ENCODE measurements at places on chromosomes 1 and 21.

GRCh38 chr1:10638559-10639005, 157.9 kb downstream of the CASZ1 start:
- no peak for DNase-seq

DNA sequence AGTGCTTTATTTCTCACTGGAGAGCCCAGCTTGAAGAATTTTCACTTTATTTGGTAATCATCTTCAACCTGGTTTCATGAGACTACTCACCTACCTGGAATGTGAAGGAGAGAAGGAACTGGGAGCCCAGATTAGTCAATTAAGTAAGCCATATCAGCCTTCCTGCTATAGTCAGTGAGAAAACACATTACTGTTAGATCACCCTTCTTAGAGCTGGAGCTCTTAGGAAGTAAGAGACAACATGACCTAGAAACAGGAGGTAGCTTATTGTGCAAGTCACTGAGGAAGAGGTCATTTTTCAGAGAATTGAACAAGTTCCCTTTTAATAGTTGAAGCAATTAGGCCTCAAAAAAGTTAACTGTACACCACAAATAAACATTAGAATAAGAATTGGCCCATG, 49.2 kb upstream of the TEKT2 start:
- no peak for DNase-seq

DNA sequence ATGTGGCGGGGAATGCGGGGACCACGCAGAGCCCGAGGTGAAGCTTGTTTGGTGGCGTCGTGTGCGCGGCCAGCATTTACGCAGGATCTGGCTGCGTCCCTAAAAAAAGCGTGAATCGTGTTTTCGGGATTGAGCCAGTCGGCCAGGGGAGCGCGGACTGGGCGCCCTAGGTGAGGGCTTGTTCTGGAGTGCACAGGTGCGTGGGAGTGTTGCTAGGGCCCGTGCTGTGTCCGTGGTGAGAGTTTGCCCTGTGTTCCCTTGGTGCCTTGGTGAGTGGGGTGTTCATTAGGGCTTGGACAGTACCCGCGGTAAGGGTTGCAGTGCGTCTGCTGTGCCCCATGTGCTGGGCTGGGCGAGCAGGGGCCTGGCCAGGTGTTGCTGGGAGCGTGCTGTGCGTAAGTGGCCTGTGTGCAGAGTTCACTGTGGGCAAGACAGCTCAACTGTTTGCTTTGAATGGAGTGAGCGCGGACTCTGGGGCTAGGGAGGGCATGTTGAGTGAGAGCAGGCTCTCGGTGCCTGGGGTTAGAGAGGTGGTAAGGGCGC, 673 bp downstream of the CD46 start:
- peak; percentile 13 for DNase-seq

DNA sequence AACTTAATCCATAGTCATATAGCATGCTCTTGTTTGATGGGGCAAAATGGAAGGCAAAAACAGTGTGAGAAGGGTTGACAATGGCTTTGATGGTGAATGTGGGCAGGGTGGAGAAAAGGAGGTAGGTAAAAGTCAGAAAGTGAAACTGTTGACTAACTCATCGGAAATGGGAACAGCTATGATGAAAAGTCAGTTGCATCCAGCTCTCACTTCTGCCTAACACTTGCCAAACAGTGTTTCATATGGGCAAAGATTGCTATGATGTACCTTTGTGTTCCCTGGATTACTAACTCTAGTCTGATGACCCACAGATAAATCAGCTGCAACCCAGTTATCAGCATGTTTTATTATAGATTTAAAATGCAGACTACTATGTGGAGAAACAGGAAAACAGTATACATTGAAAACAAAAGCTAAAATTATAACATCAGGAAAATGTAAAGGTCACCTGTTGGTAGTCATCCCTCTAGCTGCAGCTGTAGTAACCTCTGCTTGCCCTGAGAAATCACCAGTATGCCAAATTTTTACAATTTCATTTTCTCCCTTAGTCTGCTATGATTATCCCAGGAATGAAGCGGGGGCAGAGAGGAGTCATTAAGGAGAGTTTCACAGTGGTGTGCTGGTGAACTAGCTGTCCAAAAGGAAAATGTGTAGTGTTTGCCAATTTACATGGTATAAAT, 11.7 kb downstream of the TNFSF18 start:
- no peak for DNase-seq

- no peak for DNase-seq
Observed at GRCh38 chr1:113135460-113135859, 62.5 kb downstream of the LRIG2 start.

- DNase-seq, result peak; percentile 83
Observed at GRCh38 chr1:42962641-42963377, 4.1 kb upstream of the SLC2A1 start.

GRCh38 chr1:6672558-6672957, 29.1 kb downstream of the DNAJC11 start:
- no peak for DNase-seq

DNA sequence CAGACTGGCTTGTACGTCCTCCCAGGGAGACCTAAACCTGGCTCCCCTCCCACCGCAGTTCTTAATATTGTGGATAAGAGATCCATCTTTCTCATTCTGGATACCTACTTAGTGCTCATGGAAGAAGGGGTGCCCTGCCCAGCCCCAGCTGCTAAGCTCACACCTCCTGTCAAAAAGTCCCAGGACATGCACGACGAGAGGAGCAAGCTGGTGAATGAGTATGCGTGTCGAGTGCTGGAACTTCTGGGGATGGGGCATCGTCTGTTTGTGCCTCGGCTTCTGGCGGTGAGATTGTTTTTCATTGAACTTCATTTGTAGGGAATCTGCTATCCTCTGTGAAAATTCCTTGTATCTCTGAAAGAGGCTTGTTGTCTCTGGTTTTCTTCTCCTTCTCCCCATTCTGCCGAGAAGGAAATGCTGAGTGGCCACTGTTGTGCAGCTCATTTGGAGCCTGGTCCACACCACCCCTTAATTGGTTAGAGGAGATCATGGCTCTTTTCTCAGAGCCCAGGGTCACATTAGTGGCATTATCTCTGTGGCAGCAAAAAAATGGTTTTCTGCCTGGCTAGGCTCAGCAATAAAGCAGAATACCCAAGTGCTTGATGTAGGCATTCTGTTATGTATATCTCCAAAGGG, 199.4 kb upstream of the CACYBP start:
- DNase-seq, result no peak

DNA sequence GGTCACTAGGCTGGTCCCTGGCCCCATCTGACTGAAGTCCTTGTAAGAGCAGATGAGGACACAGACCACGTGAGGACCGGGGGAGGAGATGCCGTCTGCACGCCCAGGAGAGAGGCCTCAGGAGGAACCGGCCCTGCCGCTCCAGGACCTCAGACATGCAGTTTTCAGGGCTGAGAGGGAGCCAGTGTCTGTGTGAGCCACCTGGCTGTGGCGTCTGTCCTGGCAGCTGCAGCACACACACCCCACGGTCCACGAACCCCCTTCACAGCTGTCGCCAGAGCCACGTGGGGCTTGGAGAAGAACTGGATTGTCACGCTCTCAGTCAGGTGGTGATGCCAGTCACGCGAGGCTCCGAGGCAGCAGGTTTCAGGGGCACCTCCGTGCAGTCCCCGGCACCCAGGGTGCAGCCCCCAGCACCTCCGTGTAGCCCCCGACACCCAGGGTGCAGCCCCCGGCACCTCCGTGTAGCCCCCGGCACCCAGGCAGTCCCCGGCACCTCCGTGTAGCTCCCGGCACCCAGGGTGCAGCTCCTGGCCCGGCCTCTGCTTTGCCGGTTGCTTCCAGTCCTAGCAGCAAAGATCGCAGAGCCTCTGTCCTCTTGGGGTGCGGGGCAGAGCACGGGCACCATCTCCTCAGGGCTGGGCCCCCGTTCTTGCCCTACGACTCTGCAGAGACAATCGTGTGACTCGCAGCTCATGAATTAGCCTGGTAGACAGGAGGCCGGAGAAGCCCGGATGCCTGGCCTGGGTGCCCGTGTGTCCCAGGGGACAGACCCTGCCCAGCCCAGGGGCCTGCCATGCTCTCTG, 19.0 kb upstream of the SUMO3 start:
- DNase-seq, result no peak

- DNase-seq, result no peak
Observed at GRCh38 chr1:226643177-226643576, 94.6 kb downstream of the STUM start.

DNA sequence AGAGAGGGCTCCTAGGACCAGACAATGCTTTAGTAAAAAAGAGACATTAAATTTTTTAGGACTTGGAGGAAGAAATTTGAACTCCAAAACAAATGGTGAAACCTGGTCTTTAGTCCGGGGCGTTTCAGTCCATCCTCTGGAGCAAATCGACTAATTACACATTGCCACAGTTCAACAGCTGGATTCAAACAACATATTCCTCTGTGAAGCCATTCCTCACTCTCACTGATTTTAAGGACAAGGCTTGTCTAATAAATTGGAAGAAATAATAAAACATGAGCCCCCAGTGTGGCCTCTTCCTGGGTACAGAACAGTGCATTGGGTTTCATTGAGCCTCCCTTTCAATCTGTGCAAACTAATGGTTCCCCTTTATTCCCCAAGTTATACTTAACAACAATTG, 165.1 kb downstream of the UCK2 start:
- DNase-seq, result no peak

DNA sequence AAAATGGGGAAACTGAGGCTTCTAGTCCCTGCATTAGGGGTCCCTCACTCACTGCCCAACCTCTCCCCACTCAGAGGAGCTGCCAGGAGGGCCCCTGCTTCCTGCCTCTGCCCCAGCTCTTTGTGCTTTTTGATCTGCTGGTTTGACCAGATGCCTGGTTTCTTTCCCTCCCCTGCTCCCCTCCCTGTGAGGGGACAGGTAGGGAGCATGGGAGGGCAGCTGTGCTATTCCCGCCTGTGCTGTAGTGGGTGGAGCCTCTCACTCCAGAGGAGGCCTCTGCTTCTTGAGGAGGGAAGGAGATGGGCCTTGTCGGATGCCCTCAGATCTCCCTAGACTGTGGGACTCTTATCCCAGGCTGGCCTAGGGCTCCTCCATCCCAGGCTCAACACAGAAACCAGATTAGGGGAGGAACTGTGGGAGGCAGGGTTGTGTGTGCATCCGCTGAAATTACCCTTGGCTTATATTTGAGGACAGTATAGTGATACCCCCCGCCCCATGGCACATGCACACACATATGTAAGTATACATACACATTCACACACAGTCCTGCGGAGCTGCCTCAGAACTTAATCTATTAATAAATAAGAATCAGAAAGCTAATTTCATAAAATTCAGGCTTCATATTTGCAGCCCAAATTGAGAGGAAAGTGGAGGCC, 4.6 kb downstream of the BOLA1 start:
- DNase-seq, result no peak

- DNase-seq, result no peak
Observed at GRCh38 chr1:224435318-224435763, 744 bp upstream of the WDR26 start.

DNA sequence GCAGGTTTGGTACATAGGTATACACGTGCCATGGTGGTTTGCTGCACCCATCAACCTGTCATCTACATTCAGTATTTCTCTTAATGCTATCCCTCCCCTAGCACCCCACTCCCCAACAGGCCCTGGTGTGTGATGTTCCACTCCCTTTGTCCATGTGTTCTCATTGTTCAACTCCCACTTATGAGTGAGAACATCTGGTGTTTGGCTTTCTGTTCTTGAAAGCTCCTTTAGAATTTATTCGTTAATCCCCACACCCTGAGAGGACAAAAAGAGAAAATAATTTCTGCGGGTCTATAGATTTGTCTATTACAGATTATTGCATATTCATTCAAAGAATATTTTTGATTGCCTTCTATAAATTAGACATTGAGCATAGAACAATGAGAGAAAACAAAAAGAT, 455.5 kb downstream of the PLPP3 start:
- no peak for DNase-seq

- no peak for DNase-seq
Observed at GRCh38 chr1:147794570-147794969, 34.2 kb upstream of the GJA5 start.

DNA sequence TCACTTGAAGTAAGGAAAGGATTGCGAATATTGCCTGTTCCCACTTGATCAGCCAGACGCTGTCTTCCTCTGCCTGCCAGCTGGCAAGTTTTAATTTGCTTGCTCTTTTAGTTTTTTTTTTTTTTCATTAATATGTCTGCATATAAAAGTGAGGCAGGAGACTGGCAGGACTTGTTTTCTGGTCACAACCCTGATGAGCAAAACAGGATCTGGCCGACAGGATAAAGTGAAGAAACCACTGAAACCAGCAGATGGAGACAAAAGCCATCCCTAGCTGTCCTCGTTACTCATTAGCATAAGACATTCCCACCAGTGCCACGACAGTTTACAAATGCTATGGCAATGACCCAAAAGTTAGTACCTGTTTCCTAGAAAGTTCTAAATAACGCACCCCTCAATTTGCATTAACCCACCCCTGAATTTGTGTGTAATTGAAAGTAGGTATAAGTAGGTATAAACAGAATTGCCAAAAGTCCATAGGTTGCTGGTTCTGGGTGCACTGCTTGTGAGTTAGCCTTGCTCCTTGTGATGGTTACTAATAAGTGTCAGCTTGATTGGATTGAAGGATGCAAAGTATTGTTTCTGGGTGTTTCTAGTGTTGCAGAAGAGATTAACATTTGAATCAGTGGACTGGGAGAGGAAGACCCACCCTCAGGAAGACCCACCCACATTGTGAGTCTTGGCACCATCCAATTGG, 60.8 kb downstream of the ZNF684 start:
- peak; percentile 37 for DNase-seq

GRCh38 chr1:93800856-93801255, 78.2 kb downstream of the DNTTIP2 start:
- DNase-seq, result no peak

- DNase-seq, result no peak
Observed at GRCh38 chr21:41326414-41327080, 9.9 kb downstream of the FAM3B start.
